Stimulated activated CD8-positive, alpha-beta memory T cell treated with anti-CD3 and anti-CD28 coated beads, Interleukin-15, amount 100 ng/mL, for 24 hours (primary cell): ENCODE measurements at places on chromosomes 3 and 15.

GRCh38 chr3:39144095-39144747 lies 9.2 kb downstream of the CSRNP1 start:
- no peak for DNase-seq

DNA sequence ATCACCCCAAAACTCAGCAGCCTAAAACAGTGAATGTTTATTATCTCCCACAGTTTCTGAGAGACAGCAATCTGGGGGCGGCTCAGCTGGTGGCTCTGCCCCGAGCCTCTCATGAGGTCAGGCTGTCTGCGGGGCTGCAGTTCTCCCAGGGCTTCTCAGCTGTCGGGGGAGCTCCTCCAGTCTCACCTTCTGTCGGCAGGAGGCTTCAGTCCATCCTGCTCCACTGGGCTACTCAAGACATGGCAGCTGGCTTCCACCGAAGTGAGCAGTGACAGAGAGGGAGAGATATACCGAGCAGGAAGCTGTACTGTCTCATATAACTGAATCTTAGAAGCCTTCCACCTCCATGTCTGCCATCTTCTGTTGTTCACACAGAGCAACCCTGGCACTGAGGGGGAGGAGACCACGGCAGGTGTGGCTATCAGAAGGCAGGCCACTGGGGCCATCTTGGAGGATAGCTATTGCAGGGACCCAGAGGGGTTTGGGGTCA lies 72.8 kb upstream of the ITGA11 start:
- no peak for DNase-seq

GRCh38 chr15:65307978-65308377 lies 3.5 kb downstream of the RNU5B-1 start:
- DNase-seq, result no peak

DNA sequence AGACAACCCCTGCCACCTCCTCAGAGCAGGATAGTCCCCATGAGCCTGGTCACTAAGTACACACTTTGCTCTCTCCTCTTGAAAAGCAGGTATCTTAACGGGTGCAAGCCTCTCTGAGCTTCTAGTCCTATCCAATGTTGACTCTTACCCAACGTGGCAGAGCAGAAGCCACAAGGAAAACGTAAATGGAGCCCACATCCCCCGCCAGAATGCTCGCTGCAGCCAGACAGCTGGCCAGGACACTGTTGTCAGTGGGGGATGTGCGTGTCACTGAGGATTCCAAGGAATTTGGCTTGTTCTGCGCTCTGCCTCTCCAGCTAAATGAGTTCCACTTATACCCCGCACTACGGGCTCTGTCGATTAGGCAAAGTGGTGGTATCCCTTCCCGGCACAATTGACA lies 67.8 kb upstream of the IGF1R start:
- DNase-seq, result no peak

GRCh38 chr3:37126856-37127255 lies 47.5 kb downstream of the LRRFIP2 start:
- no peak for DNase-seq

DNA sequence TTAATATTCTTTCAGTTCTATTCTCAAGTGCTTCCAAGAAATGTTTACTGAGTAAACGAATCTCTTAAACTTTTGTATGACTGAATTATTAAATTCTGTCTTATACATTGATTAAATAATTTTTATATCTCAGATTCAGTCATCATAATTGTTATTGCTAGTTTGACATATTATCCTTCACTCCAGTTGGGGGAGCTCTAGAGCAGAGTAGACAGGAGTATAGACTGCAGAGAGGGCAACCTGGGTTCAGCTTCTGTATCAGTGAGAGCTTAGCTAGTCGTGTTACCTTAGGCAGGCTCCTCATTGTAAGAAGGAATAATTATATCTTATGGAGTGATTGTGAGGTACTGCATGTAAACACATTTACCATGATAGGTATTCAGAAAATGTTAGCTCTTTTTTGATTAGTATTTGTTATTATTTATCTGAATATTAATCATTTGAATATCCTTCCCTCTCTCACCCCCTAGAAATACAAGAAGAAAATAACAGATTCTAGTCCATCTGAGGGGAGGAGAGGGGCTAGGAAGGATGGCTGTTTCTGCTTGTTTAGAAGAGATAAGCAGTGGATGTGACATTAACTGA lies 31.0 kb upstream of the ZCWPW2 start:
- no peak for DNase-seq
